ENCODE measurements at places on chromosomes 2 and 18. TPM values are rescaled to one million over a fixed set of nuclear protein-coding genes. Genes with fewer than 3 reads are reported as not detected.

The NAT8 gene
- not detected for total RNA-seq

The NT5C1B gene
- not detected for total RNA-seq

The AQP12A gene
- not detected for total RNA-seq

The GPBAR1 gene
- total RNA-seq: 0.26 TPM

The PROKR1 gene
- total RNA-seq: not detected

The ASTL gene
- 0.53 TPM for total RNA-seq

The CPS1 gene
- total RNA-seq: 2.2 TPM

Measured in esophagus squamous epithelium (tissue), 5 donors.